NCI-H2107 (cell line): ENCODE measurements at places on chromosomes 6 and 20.

DNA sequence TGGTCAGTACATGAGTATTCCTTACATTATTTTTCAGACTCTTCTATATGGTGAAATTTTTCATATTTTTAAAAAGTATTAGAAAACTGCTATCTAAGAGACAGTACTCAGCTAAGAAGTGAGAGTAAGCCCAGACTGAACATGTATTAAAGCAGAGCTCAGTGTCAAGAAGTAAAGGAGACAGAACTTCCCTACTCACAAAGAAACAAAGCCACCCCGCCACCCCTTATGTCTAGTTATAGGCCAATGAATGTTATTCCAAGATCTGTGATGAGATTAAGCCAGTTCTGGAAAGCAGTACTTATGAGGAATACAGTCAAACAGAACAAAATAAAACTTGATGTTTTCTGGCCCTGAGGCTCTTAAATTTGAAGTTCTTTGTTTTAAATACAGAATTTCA is 114.5 kb downstream of the RNGTT start:
- DNase-seq, result no peak

DNA sequence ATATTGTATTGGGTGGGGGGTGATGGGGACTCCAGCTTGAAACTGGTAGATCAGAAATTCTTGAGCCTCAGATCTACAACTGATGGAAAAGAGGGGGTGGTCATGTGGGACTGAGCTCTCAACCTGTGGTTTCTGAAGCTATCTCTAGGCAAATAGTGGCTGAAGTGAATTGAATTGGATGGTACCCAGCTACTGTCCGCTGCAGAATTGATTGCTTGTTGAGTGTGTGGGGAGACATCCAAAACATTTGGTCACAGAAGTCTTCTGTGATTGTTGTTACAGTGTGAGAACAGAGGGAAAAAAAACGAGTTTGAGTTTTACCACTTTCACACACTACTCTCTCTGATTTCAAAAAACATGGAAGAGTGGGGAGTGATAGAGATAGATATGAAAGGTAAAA is 14.8 kb downstream of the CDS2 start:
- DNase-seq, result no peak

DNA sequence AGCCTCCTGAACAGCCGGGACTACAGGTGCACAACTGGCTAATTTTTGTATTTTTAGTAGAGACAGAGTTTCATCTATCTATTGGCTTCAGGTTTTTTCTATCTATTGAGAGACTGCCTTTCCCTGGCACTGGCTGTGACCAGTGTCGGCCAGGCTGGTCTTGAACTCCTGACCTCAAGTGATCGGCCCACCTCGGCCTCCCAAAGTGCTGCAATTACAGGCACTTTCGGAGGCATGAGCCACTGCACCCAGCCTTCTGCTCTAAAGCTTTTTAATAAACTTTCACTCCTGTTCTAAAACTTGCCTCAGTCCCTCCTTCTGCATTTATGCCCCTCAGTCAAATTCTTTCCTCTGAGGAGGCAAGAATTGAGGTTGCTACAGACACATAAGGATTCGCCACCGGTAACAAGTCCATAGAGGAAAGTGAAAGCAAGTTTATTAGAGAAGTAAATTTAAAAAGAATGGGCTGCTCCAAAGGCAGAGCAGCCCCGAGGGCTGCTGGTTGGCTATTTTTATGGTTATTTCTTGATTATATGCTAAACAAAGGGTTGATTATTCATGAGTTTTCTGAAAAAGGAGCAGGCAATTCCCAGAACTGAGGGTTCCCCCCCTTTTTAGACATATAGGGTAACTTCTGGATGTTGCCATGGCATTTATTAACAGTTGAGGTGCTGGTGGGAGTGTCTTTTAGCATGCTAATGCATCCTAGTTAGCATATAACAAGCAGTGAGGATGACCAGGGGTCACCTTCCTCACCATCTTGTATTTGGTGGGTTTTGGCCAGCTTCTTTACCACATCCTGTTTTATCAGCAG is 44.8 kb upstream of the RNGTT start:
- no peak for DNase-seq

- DNase-seq, result no peak
Observed at GRCh38 chr20:19565736-19566135, 192.3 kb upstream of the RIN2 start.

GRCh38 chr6:143180826-143181225 is 120.1 kb downstream of the AIG1 start:
- no peak for DNase-seq

- no peak for DNase-seq
Observed at GRCh38 chr6:30741789-30742315, 635 bp downstream of the FLOT1 start.

DNA sequence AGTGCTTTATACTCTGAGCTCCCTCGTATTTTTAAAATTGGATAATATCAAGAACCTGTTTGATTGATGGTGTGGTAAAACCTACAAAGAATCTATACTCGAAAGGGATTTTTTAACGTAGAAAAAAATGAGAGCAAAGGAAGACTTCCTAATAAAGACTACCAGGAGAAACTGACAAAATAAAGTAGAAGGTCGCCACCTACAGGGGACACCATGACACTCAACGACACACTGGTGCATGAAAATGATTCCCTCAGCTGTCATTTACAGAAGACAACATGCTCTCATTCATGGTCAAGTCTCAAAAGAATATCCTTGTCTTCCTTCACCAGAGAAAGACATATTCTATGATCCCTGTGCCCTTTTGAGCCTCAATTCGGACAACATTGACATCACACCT is 10.1 kb upstream of the NHSL1 start:
- DNase-seq, result no peak
